ENCODE measurements at places on chromosomes 4 and X. TPM values are rescaled to one million over a fixed set of nuclear protein-coding genes. Genes with fewer than 3 reads are reported as not detected.

DNA sequence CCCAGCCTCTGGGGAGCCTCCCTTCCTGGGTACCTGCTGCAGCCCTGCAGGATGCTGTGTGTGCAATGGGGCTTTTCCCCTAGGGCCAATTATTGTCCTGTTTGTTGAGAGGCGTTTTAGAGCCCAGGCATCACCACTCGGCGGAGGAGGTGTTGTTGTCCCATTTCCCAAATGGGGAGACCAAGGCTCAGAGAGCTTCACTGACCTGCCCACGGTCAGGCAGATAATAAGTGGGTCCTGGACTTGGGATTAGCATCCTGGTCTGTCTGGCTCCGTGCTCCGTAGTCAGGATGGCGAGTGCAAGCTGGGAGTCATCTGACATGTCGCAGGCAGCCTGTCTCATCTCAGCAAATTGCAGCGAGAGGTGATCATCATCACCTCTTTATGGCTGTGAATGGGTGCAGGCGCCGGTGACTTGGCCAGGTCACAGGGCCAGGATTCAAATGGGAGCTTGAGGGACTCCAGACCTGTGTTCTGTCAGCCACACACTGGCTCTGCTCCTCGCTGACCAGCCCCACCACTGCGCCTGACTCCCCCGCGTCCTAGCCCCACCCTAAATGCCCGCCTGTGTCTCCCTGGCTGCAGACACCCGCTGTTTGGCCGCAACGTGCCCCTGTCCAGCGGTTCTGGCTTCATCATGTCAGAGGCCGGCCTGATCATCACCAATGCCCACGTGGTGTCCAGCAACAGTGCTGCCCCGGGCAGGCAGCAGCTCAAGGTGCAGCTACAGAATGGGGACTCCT lies 16.6 kb downstream of the HTRA3 start:
- DNase-seq: no peak

DNA sequence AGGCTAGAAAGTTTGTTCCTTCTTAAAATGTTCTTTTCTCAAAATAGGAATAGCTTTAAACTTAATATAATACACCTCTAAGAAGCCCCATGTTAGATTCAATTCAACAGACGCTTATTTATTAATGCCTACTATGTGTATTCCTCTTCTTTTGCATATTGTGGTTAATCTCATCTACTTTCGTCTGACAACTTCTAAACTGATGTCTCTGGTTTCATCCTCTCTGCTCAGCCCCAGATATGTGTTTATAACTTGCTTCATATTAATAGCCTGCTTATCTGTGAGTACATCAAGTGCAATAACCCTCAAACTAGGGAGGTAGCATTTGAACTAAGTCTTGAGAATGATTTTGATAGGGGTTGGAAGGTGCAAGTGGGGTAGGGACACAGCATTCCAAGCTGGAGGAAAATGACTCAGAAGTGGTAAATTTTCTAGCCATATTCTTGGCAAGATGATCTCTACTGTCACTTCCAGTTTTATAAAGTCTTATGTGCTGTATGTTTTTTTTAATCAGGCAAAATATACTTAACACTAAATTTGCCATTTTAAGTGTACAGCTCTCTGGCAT lies 37.0 kb downstream of the STK26 start:
- DNase-seq: no peak

The CLIC2 gene
- not detected for total RNA-seq

The SH3TC1 gene
- total RNA-seq: 0.22 TPM

DNA sequence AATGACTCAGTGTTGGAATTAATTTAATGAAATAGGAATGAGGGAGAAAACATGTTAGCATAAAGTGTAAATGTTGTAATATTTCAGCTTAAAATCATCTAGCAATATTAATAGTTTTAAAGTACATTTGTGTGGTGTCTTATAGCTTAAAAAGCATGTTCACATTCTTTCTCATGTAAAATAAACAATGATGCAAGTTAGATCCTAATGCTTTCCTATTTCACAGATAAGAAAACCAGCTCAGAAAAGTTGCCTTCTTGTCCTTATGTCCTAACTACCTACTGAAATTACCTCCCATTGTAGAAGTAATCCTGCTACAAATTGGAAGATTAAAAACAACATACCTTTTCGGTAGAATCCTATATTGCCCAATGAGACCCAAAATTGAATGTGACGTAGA lies 40.9 kb upstream of the PRDM8 start:
- no peak for DNase-seq

The KLHL34 gene
- not detected for total RNA-seq

Measured in neural progenitor cell (in vitro differentiated cells).